ENCODE measurements at places on chromosomes 1 and 21.

GRCh38 chr1:23114424-23115079, 54.1 kb downstream of the LUZP1 start:
- DNase-seq = no peak
- no peak overlapping the region for H3K4me3 ChIP-seq
- H3K27ac ChIP-seq = peak overlapping the region; percentile 24
- H3K36me3 ChIP-seq = no peaks in the 10 kb centered on the region

- no peak overlapping the region for H3K4me3 ChIP-seq
- H3K36me3 ChIP-seq = no peaks in the 10 kb centered on the region
- H3K27me3 ChIP-seq = no peaks in the 10 kb centered on the region
- DNase-seq = no peak
- peak overlapping the region; percentile 40 for H3K27ac ChIP-seq
Observed at GRCh38 chr1:45394342-45394741, 54.1 kb upstream of the MUTYH start.

DNA sequence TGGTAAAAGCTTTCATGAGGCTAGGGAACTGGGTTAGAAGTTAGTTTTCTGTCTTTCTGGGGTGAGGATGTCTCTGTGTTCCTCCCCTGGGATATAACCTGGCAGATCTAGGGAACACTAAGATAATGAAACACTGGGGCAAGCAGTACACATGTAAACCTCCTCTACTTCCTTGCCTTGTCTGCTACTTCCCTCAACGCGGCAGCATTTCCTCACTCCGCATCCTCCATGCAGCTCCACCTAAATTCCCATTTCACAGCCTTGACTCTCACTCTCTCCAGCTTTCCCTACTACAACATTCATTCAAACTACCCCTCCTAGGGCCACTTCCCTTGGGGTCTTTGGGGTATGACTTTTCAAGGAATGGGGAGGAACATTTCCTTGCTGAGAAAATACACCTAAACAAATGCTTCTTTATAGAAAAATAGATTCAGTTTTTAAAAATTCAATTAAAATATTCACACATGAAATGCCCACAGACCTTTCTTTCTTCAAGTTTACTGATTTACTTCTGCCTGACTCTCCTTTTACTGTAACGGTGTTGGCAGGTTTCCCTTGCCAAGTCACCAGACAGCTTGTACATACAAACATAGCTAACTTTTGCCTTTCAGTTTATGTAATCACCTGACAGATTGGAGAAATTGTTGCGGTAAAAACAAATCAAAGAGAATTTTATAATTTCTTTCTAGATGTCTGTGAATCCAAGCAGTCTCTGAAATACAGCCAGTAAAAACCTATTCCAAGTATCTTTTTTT, 90.1 kb downstream of the TNFSF18 start:
- no peak overlapping the region for H3K27ac ChIP-seq
- no peak for DNase-seq
- H3K4me1 ChIP-seq = peaks cover 4% of the 10 kb centered on the region

DNA sequence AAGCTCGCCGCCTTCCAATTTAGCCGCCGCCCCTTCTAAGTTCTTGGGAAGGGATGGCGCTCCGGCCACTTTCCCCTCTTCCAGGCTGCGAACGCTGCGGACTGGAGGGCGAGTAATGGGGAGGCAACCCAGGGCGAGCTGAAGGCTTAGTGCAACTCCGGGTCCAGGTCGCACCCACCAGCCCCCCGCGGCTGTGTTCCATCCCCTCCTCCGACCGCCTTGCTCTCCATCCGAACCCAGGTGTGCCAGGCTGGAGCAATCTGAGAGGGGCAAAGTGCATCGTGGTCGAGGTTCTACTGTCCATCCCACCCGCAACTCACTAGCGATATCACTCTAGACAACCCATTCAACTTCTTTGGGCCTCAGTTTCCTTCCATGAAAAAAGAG, 13.4 kb downstream of the PAX7 start:
- H3K27me3 ChIP-seq = peaks cover 100% of the 10 kb centered on the region
- peaks cover 27% of the 10 kb centered on the region for H3K4me1 ChIP-seq
- no peaks in the 10 kb centered on the region for H3K36me3 ChIP-seq

DNA sequence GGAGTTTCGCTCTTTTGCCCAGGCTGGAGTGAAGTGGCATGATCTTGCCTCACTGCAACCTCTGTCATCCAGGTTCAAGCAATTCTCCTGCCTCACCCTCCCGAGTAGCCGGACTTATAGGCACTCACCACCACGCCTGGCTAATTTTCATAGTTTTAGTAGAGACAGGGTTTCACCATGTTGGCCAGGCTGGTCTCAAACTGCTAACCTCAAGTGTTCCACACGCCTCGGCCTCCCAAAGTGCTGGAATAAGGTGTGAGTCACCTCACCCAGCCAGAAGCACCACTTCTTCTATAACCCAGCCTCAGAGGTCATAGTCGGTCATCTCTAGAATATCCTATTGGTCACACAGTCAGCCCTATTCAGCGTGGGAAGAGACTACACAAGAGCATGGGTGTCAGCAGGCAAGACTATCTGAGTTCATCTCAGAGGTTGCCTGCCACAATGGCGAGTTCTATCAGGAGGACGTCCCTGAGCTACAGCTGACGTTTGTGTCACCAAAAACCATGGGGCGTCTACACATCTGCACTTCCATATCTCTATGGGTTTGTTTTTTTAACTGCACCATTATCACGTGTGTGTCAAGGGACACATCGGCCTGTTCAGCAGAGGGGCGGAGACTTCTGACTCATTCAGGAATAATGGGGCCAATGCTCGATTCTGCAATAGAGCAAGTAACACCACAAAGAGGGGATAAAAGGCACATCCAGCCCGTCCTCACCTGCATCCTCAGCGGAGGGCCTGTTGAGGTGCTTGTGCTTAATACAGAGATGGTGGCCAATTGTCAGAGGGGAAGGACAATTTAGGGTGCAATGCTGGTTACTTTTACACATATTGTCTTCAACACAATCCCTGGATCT, 256.3 kb upstream of the IRF2BP2 start:
- no peaks in the 10 kb centered on the region for H3K36me3 ChIP-seq
- no peak overlapping the region for H3K4me3 ChIP-seq
- H3K27ac ChIP-seq = peak overlapping the region; percentile 83

DNA sequence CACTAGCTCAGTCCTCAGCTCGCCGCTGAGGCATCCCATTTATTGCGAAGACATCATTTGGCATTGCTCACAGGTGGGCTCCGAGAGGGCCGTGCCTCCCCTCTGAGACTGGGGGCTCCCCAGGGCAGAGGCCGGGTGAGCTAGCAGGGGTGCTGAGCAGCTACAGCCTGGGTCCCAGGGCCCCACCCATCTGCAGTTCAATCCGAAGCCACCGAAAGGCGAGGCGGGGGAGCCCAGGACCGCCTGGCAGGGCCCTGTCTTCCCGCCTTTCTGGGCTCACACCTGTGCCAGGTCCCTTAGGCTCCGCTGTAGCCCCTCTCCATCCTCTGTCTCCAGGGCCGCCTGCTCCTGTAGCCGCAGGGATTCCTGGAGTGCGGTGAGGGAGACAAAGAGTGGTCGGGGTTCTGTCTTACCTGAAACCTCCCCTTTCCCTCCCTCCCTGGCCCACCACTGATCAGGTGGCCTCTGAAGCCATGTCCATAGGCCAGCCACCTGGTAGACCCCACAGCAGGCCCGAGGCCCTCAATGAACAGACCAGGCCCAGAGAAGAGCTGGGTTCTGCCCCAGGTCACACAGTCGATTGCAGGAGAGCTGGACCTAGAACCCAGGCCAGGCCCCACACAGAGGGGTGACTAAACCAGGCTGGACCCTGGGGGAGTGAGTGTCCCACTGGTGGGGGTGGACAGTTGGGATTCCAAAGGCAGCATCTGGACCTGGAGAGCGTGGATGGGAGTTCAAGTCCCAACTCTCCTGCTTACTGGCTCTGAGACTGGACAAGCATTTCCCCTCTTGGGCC, 18.1 kb upstream of the NBPF1 start:
- H3K36me3 ChIP-seq = peaks cover 73% of the 10 kb centered on the region
- no peaks in the 10 kb centered on the region for H3K4me1 ChIP-seq
- H3K4me3 ChIP-seq = no peak overlapping the region
- peak; percentile 18 for DNase-seq
- H3K27me3 ChIP-seq = no peaks in the 10 kb centered on the region

DNA sequence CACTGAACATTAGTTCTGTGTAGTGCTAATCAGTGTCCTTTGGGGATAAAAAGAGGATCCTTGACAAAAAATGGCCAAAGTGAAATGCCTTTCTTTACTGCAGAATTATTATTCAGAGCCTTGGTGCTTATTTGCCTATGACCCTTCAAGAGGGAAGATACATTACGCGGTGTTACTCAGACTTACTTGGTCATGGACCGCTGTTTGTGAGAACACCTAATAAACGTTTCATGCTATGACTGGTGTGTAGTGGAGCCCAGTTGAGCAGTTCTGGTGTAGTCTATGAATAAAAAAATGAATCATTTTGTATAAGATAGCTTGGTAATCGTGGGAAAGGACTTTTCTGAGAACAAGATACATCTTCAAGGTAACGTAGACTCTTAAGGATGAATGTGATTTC, 8.3 kb downstream of the NFYC start:
- no peak overlapping the region for H3K4me3 ChIP-seq
- H3K27me3 ChIP-seq = no peaks in the 10 kb centered on the region

GRCh38 chr21:41183575-41183974, 15.6 kb downstream of the BACE2 start:
- no peak for DNase-seq
- H3K4me1 ChIP-seq = peaks cover 19% of the 10 kb centered on the region
- H3K27me3 ChIP-seq = no peaks in the 10 kb centered on the region

DNA sequence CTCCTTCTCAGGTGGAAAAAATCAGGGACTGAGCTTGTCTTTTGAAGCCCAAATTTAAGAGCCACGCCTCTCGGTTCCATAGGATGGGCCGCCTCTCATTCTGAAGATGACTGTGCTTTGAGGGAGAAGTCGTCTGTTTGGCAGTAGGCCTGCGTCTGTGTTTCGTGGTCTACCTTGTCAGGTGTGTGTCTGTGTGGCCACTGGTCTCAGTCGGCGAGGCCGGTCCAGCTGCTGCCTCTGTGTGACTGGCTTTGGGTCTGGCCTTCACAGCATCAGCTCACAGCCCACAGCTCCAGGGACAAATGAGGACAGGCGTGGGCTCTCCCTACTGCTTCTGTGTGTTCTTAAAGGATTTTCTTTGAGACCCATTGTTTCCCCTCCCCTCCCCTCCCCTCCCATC, 50.3 kb downstream of the B3GALT5 start:
- no peak overlapping the region for H3K27ac ChIP-seq
- no peak overlapping the region for H3K4me3 ChIP-seq
- DNase-seq = no peak

GRCh38 chr1:233180641-233181364, 114.7 kb downstream of the PCNX2 start:
- no peak for DNase-seq
- peaks cover 9% of the 10 kb centered on the region for H3K36me3 ChIP-seq
- no peaks in the 10 kb centered on the region for H3K4me1 ChIP-seq
- H3K4me3 ChIP-seq = no peak overlapping the region
- no peak overlapping the region for H3K27ac ChIP-seq

GRCh38 chr1:30990591-30990990, 74.9 kb downstream of the PUM1 start:
- H3K4me1 ChIP-seq = peaks cover 51% of the 10 kb centered on the region
- H3K27me3 ChIP-seq = no peaks in the 10 kb centered on the region
- no peak overlapping the region for H3K27ac ChIP-seq
- no peak for DNase-seq
- no peak overlapping the region for H3K4me3 ChIP-seq

DNA sequence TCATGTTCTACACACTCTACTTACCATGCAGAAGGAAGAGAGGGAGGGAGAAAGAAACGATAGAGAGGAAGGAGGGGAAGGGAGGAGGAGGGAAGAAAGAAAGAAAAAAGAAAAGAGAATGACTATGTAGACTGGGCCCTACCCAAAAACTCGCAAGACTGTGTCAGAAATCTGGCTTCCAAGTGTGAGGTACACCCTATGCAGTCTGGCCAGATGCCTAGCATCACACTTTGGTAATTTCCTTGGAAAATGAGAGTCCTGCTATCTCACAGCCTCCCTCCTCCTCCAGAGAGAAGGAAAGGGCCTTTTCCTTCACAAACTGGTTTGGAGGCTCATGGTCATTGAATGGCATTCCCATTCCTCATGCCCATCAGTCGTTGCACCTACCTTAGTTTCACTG, 86.4 kb upstream of the LRRC8D start:
- H3K27ac ChIP-seq = no peak overlapping the region
- no peaks in the 10 kb centered on the region for H3K36me3 ChIP-seq
- H3K27me3 ChIP-seq = no peaks in the 10 kb centered on the region
- no peak for DNase-seq

DNA sequence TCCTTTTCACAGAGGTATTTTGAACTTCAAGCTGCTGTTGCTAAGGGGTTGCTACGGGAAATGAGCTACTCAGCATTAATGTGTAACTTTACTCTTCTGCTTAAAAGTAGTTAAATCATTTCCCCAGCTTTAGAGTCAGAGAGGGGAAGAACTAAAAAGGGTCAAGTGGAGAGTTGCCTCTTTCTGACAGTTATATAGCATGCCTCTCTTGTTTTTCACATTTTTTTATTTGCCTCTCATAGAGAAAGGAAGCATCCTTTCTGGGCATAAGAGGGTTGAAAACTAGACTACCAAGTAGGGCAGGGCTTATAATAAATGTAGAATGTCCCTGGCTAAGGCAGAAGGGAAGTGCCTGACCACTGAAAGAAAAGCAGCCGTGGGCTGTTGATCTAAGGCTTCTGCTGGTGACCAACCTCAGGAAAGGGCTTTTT, 10.1 kb upstream of the ELAVL4 start:
- no peaks in the 10 kb centered on the region for H3K36me3 ChIP-seq
- no peak overlapping the region for H3K27ac ChIP-seq
- H3K4me1 ChIP-seq = no peaks in the 10 kb centered on the region
